ENCODE measurements at places on chromosomes 1 and 21.

- DNase-seq, result no peak
Observed at GRCh38 chr1:15942661-15943327, 33.1 kb downstream of the ZBTB17 start.

DNA sequence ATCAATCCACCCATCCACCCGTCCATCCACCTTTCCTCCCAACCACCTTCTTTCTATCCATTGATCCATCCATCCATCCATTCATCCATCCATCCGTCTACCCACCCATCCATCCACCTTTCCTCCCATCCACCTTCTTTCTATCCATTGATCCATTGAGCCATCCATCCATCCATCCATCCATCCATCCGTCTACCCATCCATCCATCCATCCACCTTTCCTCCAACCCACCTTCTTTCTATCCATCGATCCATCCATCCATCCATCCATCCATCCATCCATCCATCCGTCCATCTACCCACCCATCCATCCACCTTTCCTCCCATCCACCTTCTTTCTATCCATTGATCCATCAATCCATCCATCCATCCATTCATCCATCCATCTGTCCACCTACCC is 5.1 kb upstream of the EDN2 start:
- no peak for DNase-seq

DNA sequence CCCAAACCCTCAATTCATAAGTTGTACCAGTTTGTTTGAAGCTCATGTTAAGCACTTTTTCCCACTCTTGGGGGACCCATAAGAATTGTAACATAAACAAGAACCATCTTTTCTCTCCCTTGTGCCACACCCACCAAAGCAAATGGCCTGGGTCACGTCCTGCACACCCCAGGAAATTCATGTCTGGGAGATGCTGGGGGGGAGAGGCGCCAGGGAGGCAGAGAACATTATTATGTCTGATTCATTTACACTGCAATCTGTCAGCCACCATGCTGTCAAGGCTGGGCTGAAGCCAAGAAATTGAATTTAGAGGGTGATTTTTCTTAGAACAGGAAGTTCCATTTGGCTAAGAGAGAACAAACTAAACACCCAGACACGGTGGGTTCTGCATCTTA is 37.2 kb upstream of the IPO9 start:
- DNase-seq, result no peak

DNA sequence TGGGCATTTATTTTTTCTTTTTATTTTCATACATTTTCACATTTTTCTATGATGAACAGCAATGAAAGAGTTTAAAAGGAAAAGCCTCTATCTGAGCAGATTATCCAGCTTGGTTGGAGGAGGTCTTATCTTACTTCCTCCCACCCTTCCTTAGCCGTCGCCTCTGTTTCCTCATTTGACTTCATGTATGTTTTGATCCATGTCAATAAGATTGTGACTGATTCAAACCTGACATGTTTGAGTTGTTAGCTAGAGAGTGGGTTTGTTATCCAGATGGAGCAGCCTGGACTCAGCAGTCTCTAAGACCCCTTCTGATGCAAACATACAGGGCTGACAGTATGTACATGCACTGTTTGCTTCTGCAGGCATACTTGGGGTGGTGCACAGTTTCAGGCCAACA is 31.2 kb downstream of the MACO1 start:
- DNase-seq, result no peak

GRCh38 chr21:31730712-31731055 is 1.2 kb downstream of the SCAF4 start:
- no peak for DNase-seq

DNA sequence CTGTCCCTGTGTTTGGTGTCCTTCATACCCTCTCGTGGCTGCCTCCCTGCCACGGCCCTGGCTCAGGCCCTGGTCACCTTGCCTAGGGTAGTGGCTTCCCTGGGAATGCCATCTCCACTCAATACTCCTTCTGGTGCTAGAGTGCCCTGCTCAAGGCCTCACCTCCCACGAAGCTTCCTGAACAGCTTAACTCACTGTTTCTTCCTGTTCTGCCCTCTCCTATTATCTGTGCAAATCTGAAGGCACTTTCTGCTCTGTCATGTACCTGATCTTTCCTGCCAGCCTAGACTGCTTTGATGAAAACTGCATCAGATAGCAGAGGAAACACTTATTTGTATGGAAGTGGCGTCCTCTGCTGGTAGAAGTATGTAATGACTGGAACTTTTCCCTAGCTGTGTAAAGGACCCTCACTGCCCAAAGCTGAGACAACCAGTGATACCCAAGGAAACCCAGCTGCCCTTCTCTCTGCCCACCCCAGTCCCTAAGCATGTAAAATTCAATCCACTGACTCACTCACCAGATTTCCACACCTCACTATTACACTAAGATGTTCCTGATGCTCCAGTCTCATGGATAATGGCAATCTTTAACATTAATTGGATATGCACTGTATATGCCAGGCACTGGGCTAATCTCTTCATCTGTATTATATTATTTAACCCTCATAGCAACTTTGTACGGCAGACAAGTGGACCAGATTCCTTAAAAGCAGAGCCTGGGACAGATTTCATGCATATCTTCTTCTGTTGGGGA is 36.2 kb upstream of the BTG2 start:
- peak; percentile 78 for DNase-seq

DNA sequence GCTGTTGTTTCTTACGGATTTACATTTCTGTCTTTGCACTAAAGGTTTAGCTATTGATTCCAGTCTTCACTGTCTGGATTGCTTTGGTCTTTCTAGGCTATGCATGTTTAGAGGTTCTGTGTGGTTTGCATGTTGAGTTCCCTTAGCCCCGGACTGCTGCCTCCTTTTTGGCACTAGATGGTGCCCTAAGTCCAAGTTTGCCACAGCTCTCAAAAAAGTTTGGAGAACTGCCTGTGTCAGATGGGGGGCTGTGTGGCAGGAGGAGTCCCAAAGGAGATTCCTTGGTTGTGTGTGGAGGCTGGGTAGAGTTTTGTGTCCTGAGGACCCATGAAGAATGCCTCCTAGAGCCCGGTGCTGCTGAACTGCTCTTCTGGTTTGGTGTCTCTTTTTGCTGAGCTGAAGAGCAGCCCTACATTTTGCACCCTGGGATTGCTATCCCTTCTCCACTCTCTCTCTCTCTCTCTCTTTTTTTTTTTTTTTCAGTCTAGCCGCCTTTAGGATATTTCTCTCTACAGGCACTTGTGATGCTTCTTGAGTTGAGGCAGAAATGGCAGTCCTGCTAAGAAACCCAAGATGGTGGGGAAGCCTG is 74.4 kb downstream of the PTGS2 start:
- DNase-seq, result no peak

DNA sequence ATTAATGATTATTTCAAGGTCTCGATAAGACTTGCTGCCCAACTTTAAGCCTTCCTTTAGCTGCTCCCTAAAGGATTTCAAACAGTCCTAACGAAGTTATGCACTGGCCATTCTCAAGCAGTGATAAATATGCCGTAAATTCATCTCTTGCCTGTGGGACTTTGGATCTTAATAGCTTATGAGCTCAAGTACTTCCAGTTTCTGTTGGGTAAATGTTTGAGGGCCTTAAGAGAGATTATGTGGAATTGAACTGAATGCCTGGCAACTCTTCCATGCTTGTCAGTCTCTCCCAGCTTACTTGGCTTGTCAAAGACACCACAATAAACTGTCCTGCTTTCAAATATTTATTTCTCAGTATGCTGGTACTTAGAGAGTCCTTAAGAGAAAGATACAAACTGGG is 3.5 kb upstream of the OR10J4 start:
- no peak for DNase-seq

DNA sequence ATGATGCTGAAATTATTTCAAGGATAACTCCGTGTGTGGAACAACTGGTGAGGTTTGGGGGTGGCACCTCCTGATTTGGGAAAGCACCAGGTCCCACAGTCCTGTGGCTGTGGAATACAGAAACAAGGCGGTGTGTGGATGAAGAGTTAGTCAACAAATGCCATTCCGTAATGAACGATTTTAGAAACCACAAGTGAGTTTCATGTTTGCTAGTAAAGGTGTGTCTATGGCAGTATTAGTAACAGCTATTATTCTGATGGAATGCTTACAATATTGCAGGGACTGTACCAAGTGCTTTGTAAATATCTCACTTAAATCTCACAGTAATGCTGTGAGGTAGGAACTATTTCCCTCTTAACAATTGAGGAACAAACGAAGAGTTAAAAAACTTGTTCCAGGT is 53.8 kb downstream of the B3GALNT2 start:
- no peak for DNase-seq

Measured in tibial nerve (tissue), 4 donors.